Metanephros (tissue), 2 donors: ENCODE measurements at places on chromosomes 11 and 22. TPM values are rescaled to one million over a fixed set of nuclear protein-coding genes. Genes with fewer than 3 reads are reported as not detected.

CLTCL1 gene
- total RNA-seq: 19.0 TPM

CCDC15 gene
- total RNA-seq: 3.5 TPM

RNF215 gene
- 22.1 TPM for total RNA-seq

FAM83F gene
- total RNA-seq: 2.5 TPM

MAPK8IP2 gene
- total RNA-seq: 1.8 TPM

SAA4 gene
- not detected for total RNA-seq

SLC3A2 gene
- 139 TPM for total RNA-seq

TEX54 gene
- not detected for total RNA-seq

RIMBP3B gene
- total RNA-seq: 0.12 TPM

TUBA8 gene
- total RNA-seq: 8.2 TPM

CRYBB2 gene
- total RNA-seq: not detected

NLRP10 gene
- total RNA-seq: not detected

RAB39A gene
- total RNA-seq: 1.5 TPM

NOX4 gene
- 42.1 TPM for total RNA-seq

SYTL2 gene
- total RNA-seq: 81.9 TPM

OLFML1 gene
- total RNA-seq: 32.1 TPM

SERHL2 gene
- 2.7 TPM for total RNA-seq
